ENCODE measurements at places on chromosomes 3 and 15.

DNA sequence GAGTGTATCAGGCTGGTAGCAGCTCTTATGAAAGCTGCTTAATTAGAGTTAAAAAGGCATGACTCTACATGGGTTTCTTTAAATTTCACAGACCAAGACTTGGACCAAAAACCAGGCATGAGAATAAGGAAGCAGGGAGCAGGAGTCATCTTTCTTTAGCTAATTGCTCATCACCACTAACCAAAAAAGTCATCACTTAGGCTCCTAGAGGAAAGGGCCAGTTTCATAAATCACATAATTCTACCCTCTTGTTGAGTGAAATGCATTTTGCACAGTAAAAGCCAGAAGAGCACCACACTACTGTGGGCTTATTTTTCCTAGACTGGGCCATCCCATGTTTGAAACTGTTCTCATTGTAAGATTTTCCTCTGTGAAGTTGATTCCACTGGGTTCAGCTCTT lies 175.6 kb downstream of the GREM1 start:
- DNase-seq: no peak

DNA sequence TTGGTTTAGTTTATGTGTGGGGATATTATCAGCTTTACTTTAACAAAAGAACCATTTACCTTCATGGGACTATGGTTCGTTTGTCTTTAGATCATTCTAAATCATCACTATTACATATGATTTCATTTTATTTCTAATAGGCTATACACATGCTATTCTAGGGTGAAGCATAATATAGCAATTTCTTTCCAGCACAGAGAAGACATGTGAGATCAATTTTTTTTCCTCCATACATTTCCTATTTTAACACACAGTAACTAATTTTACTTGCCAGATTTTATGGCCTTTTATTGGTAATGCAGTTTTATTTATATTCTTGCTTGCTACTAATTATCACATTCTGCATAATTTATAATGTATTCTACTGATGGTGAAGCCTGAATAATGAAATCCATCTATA lies 287.1 kb downstream of the ROBO1 start:
- DNase-seq: no peak

DNA sequence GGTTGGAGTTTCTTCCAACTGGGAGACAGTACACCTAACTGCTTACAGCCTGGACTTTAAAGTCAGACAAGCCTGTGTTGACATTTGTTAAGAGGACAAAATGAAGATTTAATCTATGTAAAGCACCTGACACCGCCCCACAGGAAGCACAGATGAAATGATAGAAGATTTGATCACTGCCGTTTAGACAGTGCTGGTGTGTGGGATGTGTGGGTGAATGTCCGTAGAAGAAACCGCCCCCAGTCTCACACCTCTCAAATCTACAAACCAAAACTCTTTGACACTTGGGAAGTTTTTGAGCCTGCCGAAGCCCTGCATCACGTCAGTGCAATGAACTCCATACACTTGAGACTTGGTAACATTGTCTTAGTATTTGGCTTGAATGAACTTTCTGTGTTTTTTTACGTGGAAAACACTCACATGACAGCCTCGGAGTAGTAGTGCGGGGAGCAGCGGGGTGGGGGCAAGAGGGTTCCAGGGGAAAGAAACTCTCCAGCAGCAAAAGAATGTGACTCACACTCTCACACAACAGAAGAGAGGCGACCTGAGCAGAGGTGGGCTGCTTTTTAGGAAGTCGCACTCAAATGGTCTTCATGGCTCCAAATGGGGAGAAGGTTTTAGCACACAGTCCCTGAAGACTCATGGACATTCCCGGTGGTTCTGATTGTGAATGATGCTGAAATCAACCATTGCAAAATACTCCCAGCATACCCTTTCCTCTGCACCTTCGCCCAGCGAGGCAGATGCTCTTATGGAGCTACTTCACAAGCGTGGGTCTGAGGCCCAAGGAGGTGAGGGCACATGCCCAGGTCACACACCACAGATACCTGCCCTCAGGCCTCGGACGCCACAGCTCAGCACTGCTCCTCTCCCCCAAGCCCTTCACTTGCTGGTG lies 79.2 kb downstream of the SRGAP3 start:
- no peak for DNase-seq

DNA sequence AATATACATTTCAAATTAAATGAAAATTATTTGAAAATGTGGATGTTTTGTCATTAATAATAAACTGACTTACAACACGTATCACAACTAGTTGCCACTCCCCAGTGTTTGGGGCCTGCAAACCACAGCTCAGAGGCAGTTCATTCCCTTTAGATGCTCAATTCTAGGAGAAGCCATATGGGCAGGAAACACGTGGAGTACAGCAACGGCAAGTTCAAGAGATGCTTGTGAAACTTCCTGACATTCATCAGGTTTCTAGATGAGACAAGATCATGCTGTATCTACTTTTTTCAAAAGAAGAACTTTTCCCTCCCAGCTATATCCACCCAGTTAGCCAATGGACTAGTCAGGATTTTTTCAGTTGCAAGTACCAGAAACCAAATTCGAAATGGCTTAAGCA lies 17.6 kb upstream of the PLA2G4D start:
- no peak for DNase-seq

DNA sequence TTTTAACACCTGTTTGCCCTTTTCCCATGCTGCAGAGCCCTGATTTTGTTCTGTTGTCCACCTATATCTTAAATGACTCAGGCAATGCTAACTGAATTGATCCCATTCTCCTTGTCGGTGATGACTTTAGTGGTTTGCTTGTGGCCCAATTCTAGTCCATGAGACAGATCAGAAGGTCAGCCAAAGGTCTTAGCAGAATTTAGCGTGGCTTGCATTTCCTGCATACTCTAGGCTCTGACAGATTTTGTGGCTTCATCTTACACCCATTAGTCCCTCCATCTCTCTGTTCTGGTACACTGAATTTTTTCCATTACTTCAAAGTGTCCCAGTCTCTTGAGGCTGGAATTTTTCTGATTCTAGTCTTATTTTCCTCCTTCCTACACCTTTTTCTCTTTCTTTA lies 161.9 kb downstream of the STAC start:
- DNase-seq: no peak

DNA sequence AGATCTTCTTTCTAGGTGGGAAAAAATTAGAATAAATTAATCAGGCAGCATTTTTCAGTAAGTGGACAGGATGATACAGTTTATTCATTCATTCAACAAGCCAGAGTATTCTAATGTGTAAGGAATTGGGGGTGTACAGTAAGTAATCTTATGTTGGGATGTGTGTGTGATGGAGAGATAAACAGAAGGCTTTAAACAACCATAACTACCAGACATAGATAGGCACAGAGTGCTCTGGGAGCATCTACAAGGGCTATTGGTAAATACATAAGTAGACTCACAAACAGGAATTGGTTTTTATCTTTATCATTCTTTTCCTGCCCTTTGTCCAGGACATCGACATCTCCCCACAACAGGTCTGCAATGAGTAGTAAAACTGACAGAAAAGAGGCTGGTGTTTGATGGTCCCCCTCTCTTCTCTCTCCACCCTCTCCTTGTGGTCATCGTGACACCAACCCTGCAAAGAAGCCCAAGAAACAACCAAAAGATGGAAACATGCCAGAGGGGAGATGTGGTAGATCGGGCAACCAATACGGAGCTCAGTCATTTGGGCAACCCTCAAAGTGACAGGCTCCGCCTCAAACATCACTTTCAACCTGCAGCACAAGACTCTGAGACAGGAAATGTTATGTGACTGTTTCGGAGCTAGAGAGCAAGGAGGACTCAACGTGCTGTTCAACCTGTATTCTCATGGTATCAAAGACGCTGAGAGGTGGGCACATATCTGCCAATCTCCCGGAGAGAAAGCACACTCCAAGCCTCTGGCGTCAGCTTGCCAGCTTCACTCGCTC lies 28.7 kb upstream of the B3GNT5 start:
- peak; percentile 43 for DNase-seq

- DNase-seq: peak; percentile 50
Observed at GRCh38 chr3:71064956-71065763, 518.4 kb downstream of the FOXP1 start.

- DNase-seq: no peak
Observed at GRCh38 chr15:52028431-52029093, 9.5 kb downstream of the MAPK6 start.

- DNase-seq: no peak
Observed at GRCh38 chr15:78237146-78237545, 2.8 kb upstream of the ACSBG1 start.
